ENCODE measurements at places on chromosomes 5 and 9.

DNA sequence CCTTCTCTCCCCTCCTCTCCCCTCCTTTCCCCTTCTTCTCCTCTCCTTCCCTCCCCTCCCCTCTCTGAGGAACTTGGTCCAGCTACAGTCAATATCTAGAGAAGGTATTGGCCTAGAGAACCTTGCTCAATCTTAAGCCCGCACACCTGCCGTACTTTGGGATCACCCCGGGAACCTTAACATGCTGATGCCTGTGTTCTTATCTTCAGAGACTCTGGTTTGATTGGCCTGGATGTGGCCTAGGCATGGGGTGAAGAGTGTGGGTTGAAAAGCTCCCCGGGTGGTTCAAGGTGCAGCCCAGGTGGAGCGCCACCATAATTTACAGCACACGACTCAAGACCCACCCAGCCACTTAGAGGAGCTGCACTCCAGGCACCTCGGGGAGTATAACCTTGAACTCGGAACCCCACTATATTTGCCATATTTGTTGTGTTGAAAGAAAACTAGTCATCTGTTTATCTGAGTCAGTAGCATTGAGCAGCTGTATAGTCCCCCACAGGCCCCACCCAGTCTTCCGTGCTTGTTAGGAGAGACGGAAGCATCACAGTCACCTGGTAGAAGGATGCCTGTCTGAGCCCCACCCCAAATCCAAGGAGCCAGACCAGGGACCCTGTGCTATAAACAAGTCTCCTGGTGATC lies 14.4 kb upstream of the PHF19 start:
- DNase-seq: peak; percentile 32

- no peak for DNase-seq
Observed at GRCh38 chr9:131622523-131622922, 77.2 kb downstream of the PRRT1B start.

DNA sequence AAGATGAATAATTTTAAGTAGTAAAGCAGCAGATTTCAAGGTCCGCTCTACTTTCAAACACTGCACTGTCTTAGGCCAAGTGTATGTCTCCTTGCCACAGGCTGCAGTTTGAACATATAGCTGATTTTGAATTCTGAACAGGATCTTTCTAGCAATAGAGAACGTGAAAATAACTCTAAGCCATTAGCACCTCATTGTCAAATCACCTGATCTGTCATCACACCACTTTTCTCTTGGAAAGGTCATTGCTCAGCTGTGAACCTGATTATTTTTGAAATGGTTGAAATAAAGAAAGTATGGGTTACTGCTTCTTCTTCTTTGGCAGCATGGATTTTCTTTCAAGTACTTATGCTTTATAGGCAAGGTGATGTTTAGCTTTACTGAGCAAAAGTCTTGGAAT lies 357.0 kb upstream of the RORB start:
- no peak for DNase-seq

GRCh38 chr9:128575916-128576315 lies 23.5 kb downstream of the SPTAN1 start:
- DNase-seq: no peak

DNA sequence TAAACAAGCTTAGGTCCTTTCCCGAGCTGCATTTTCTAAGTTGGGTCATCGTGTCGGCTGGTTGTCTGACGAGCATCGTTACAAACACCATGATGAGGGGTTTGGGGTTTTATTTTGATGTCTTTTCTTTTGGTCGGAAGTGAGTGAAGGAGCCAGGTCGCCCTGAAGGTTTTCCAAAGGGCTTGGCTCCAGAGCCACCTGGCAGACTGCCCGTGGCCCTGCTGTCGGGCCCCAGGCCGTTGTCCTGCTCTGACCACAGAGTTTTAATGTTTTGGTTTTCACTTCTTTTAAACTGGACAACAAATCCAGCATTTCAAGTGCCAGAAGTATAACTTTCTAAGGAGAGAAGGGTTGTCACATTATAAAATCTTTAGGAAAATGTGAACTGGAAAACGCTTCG lies 42.3 kb downstream of the TENT4A start:
- no peak for DNase-seq

DNA sequence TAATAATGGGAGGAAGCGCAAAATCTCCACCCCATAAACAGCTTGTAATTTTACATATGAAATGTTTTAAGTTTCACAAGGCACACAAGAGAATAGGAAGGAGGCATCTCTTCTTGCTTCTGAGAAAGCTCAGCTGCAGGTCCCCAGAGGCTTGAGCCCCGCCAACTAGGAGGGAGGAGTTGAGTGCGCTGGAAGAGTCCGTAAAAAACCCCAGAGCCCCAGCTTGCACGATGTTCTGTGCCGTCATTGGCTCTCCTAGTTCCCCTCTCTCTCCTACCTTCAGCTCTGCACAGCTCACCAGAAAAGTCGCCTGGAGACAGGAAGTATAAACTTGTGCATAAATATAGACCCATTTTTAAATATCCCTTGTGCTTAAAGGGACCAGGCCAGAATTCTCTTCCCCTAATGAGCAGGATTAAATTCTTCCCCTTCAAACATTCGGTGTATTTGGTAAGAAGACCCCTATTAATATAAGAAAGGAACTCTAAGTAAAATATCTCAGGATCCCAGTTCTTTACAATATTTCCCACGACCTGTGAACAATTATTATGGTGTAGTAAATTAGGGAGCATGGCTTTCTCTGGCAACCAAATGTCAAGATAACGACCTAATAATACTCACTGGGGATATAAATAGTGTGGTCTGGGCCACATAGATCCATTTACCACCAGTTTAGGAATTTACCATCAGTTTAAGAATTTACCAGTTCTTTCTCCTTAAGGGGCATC lies 13.7 kb downstream of the GLRX start:
- DNase-seq: peak; percentile 72

DNA sequence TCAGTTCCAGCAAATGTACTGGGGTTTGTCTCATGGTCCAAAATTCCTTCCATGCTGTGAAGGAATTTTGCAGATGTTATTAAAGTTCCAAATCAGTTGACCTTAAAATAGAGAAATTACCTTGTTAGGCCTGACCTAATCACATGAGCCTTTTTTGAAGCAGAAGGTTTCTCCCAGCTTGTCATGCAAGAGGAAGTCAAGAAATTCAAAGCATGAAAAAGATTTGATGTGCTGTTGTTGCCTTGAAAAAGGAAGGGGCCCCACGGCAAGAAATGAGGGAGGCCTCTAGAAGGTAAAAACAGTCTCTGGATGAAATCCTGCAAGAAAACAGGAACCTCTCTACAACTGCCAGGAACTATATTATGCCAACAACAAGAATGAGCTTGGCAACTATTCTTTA lies 24.2 kb upstream of the HAPLN1 start:
- DNase-seq: no peak

- no peak for DNase-seq
Observed at GRCh38 chr5:57408285-57408684, 74.3 kb downstream of the ACTBL2 start.

- DNase-seq: no peak
Observed at GRCh38 chr9:123997665-123998277, 13.8 kb upstream of the LHX2 start.

DNA sequence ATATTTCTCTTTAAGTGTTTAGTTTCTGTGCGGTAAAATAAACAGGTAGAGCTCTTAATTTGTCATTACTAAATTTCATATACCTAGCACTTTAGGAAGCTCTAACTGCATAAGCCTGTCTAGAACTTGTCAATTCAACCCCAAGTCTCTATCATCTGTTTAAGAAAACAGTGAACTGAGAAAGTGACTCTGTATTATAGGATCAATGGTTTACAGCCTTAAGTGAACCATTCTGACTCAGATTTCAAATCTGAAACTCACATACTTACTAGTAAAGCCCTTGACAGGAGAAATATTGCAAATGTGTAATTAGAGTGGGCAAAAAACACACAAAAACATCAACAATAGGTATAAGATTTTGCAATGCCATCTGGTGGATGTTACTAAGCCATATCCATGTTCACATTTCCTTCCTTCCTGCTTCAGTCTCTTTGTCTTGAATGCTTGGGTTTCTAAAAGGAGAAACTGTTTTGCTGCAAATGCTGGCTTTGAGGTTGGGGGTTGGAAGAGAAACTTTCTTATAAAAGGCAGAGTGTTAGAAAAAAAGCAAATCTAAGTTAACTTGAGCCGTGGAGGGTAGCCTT lies 101.8 kb downstream of the DOCK8 start:
- no peak for DNase-seq

DNA sequence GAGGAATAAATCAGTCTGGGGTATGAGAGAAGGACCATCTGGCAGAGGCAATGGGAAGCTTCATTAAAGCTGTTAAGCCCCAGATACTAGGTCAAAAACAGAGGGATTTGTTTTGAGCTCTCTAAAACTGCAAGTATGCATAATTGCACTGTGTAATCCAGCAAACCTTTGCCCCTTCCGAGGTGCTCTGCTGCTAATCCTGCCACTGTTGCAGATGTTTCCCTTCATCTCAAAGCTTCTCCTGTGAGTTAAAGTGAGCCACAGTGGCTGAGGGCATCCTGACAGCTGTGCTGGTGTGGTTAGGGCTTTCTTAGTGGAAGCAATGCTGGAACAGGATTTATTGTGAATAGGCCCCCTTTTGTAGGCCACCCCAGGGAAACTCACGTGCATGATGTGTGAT lies 160.3 kb upstream of the TRPC7 start:
- no peak for DNase-seq

GRCh38 chr9:125632321-125633115 lies 74.5 kb downstream of the MAPKAP1 start:
- DNase-seq: no peak

GRCh38 chr5:2385818-2386217 lies 365.7 kb downstream of the IRX2 start:
- DNase-seq: no peak

DNA sequence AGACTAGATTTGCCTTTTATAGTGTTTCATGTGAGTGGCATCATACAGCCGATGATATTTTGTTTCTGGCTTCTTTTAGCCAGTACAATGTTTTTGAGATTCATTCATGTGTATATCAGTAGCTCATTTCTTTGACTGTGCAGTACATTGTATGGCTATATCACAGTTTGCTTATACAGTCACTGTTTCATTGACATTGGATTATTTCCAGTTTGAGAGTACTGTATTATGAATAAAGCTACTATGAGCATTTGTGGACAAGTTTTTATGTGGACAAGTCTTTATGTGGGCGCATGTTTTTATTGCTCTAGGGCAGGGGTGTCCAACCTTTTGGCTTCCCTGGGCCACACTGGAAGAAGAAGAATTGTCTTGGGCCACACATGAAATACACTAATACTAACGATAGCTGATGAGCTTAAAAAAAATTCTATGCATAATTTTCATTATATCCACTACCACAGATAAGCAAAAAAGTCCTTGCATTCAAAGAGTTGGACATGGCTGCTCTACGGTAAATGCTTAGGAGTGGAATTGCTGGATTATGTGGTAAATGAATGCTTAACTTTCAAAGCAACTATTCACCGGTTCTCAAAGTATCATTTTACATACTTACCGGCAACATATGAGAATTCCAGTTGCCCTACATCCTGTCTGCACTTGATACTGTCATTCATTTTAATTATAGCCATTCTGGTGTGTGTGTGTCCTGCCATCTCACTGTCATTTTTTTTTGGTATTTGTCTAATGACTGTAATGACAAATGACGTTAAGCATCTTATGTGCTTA lies 177.8 kb downstream of the RGS3 start:
- no peak for DNase-seq

DNA sequence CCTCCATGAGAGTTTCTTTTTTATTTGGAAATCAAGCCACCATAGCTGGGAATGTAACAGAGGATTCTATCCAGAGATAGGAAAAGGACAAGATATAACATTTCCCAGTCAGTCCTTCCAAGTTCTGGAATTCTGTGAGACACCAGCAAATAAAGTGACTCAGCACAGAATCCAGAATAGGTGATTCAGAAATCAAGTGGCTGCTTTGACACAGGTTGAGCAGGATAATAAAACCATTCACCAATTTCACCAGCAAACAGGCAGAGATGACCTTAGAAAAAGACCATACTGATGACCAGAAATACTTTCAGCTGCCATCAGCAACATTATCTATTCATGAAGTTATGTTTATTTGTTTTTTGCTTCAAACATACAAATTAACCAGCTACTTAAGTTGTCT lies 491.5 kb upstream of the TUSC1 start:
- DNase-seq: no peak

- no peak for DNase-seq
Observed at GRCh38 chr5:147532156-147532555, 22.3 kb upstream of the DPYSL3 start.
